SK-N-DZ (cell line): ENCODE measurements at places on chromosomes 2 and 18.

- no peak for DNase-seq
Measured at GRCh38 chr18:31723990-31724711, 36.5 kb downstream of the SLC25A52 start.

- no peak for DNase-seq
Measured at GRCh38 chr18:78934551-78935225, 44.9 kb upstream of the SALL3 start.

DNA sequence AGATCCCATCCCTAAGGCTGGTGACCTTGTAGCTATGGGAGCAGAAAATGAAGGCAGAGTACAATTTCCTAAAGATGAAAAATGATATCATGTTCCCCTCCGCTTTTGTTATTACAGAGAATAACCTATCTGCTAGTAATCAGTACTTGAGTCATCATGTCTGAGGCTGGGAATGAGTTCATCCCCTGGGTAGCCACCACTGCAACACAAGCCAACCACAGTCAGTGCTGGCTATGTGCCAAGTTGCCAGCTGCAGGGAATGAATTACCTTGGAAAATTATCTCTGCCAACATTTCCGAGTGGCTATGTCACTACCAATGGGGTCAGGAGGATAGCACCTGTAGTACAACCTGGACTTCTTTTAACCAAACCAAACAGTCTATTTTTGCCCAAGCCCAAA, 1094.7 kb upstream of the DDX18 start:
- DNase-seq: no peak

DNA sequence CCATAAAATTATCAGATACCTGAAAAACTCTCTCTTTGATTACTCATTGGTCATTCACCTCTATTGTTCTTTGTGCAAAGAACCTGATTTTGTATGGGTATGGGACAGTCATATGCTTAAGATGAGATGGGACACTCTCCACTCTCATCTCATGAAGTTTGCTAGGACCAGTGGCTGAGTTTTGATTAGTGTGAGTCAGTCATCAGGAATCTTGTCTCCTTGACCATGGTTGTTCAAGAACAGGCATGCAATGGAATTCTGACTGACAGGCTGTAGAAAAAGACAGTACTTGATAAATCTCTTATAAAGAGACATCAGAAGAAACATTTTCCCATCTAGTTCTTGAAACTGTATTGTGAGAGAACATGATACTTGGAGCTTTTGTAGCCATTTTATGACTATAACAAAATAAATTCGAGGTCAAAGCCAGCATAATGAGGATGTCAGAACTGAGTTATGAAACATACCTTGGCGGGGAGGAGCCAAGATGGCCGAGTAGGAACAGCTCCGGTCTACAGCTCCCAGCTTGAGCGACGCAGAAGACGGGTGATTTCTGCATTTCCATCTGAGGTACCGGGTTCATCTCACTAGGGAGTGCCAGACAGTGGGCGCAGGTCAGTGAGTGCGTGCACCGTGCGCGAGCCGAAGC, 367.0 kb downstream of the NR4A2 start:
- no peak for DNase-seq

DNA sequence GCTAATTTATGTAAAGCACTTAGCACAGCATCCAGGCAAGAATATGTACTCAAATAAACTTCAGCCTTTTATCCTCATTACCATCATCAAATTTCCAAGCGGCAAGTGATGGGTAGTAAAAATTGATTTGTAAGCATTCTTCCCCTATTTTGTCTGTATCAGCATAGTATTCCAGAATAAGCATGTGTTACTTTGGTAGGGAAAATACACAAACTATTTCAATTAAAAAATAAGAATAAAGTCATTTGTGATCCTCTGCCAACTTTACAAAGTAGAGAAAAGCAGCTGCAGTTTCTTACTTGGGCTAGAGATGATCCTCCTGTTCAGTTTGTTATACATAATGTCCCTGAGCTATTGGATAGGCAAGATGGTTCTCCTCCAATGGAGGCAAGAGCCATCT, 493.2 kb downstream of the ZEB2 start:
- DNase-seq: no peak

GRCh38 chr2:188600536-188601210, 309.0 kb downstream of the GULP1 start:
- DNase-seq: no peak

GRCh38 chr2:33503002-33503401, 26.6 kb downstream of the RASGRP3 start:
- DNase-seq: no peak

GRCh38 chr18:10025711-10026670, 112.2 kb downstream of the VAPA start:
- no peak for DNase-seq

DNA sequence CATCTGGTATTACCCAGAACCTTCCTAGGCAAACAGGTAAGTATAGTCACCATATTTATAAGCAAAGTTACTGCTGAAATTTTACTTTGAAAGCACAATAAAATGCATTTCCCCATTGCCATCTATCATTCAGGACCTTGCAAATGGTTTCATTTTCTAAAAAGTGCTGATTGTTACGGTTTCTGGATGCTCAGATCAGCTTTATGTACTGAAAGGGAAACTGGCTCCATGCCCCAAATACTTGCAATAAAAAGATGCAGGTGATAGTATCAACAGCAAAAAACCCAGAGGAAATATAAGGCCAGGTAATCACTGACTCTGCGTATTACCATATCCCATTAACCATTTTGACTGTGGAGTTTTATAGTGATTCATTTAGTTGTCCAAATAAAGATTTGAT, 1150.7 kb upstream of the CRIM1 start:
- DNase-seq: no peak

GRCh38 chr2:191165176-191165643, 14.4 kb upstream of the STAT4 start:
- DNase-seq: peak; percentile 26

DNA sequence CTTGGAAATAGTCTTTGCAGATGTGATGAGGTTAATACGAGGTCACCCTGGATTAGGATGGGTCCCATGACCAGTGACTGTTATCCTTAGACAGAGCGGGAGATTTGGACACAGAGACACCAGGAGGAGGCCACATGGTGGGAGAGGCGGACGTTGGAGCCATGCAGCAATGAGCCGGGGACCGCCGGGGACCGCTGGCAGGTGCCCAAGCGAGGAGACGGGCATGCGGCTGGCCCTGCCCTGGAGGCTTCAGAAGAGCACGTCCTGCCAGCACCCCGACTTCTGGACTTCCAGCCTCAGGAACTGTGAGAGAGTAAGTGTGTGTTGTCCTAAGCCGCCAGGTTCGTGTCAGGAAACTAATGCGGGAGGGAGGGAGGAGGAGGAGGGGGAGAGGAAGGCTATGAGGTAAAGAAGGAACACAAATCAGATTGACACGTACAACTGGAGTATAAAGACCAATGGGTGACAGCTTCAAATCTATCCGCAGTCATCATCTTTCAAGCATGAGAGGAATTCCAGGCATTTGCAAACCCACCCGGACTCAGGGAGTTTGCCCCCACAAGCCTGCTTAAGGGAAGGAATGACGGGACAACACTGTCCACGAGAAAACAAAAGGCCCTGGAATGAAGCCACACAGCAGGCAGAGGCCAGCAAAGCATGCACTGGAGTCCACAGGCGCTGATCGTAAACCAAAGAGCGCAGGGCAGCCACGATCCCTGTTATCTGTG, 11.6 kb upstream of the BOK start:
- DNase-seq: no peak

GRCh38 chr2:8202132-8202531, 479.7 kb upstream of the ID2 start:
- DNase-seq: no peak

DNA sequence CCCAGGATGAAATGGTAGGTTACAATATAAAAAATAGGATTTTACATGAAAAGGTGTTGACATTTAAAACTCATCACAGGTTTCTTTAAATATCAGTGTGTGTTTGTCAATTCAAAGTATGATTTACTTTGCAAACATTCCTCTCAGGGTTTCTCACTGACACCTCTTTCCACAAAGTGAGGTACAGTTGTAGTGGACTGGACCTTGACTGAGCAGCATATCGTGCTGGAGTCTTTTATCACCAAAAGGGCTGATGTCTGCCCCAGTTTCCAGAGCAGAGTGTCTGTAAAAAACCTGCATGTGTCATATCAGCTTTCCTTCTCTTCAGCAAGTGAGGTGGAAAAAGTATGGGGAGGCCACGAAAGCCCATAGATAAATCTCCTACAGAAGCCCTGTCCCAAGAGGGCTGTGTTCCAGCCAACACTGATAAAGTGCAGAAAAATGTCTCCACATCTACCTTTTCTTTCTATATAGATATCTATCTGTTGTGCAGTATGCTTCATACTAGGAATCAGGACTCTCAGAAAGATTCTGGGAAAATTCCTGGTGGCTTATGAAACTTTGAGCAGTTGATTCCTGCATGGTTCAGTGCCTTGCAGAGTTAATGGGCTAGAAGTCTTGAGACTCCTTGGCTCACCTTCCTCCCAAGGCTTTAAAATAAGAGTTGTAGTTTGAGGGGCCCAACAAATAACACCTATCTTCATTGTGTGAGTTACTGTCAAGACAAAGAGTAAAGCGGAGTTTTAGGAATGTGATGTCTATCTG, 6.9 kb downstream of the ACYP2 start:
- DNase-seq: no peak

- no peak for DNase-seq
Measured at GRCh38 chr18:52415131-52415530, 75.1 kb downstream of the DCC start.

DNA sequence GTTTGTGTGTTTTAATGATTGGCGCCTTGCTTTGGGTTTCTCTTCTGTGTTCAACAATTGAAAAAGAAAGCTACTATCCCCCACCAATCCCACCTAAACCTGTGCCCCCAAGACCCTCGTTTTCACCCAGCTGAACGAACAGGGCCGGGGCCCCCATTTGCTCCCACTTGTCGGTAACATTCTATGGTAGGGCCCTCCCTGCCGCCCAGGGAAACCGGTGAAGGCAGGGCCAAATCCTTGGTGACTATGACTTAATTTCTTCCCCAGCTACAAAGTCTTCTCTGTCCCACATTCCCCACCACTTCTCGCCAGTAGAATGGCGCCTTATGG, 598 bp upstream of the SNRNP200 start:
- DNase-seq: no peak

DNA sequence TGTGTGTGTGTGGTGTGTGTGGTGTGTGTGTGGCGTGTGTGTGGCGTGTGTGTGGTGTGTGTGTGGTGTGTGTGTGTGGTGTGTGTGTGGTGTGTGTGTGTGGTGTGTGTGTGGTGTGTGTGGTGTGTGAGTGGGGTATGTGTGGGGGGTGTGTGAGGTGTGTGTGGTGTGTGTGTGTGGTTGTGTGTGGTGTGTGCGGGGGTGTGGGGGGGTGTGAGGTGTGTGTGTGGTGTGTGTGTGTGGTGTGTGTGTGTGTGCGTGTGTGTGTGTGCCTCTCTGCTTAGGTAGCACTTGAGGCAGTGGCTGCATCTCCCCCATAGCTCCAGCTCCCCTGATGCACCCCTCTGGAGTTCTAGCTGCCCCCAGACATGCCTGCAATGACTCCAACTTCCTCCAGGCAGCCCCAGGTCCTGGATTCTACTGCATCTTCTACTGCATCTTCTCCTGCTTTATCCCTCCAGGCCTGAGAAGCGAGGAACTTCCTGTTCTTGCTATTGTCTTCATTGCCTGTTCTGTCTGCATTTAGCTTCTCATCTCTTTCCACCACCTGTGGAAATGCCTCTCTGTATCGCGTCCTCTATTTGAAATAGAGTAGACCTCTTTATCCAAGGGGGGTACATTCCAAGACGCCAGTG, 22.2 kb upstream of the MLPH start:
- no peak for DNase-seq

GRCh38 chr18:56323673-56324072, 314.7 kb downstream of the TXNL1 start:
- DNase-seq: no peak

DNA sequence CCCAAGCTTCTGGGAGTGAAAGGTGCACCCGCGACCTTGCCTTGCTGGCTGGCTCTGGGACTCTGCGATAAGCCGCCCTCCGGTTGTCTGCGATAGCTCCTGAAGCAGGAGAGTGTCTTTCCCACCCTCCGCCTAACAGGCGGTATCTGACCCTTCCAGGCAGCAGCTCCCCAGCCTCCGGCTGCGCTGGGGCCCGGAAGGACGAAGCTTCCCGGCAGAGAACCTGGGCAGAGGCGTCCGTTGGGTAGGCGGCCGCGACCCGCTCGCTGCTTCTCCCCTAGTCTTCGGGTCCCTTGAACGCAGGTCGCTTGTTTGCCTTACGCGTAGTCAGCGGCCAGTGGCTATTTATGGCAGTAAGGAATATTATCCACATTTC, 446 bp upstream of the RHBDD1 start:
- DNase-seq: no peak

DNA sequence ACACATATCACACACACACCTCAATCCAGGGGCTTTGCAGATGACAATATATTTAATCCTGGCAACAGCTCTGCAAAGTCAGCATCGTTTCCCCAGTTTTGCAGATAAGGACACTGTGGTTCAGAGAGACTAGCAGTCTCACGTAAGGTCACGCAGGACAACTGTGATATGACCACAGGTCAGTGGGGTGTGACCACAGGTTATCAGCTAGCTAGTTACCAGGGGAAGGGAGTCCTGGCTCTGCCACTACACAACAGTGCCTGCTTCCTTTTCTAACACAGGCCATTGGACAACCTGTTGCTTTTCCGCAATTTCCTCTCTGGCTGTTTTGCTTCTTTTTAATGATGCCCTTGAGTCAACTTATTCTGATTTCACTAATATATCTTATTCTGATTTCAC, 33.3 kb downstream of the RBMS1 start:
- no peak for DNase-seq

DNA sequence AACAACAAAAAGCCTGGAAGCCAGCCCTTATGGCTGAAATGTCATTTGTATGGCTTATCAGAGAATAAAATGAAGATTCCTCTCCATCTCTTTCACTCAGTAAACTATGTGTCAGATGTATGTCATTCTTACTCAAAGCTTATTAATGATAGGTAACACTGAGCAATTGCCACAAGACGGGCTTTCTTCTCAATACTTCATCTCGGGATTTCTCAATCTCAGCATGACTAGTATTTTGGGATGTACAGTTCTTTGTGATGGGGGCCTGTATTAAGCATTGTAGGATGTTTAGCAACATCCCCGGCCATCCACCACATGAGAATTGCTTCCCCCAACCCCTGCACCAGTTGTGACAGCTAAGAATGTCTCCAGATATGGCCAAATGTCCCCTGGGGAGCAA, 80.2 kb downstream of the MREG start:
- no peak for DNase-seq

GRCh38 chr2:69375494-69376353, 11.3 kb downstream of the GFPT1 start:
- peak; percentile 65 for DNase-seq

- no peak for DNase-seq
Measured at GRCh38 chr2:3630631-3631030, 27.4 kb upstream of the ALLC start.

- peak; percentile 37 for DNase-seq
Measured at GRCh38 chr2:64750001-64750816, 96.5 kb upstream of the SERTAD2 start.

- DNase-seq: no peak
Measured at GRCh38 chr2:49514201-49514600, 359.9 kb upstream of the FSHR start.

- no peak for DNase-seq
Measured at GRCh38 chr2:122231296-122231695, 475.8 kb downstream of the TSN start.
